ENCODE measurements at places on chromosomes 3 and 15.

DNA sequence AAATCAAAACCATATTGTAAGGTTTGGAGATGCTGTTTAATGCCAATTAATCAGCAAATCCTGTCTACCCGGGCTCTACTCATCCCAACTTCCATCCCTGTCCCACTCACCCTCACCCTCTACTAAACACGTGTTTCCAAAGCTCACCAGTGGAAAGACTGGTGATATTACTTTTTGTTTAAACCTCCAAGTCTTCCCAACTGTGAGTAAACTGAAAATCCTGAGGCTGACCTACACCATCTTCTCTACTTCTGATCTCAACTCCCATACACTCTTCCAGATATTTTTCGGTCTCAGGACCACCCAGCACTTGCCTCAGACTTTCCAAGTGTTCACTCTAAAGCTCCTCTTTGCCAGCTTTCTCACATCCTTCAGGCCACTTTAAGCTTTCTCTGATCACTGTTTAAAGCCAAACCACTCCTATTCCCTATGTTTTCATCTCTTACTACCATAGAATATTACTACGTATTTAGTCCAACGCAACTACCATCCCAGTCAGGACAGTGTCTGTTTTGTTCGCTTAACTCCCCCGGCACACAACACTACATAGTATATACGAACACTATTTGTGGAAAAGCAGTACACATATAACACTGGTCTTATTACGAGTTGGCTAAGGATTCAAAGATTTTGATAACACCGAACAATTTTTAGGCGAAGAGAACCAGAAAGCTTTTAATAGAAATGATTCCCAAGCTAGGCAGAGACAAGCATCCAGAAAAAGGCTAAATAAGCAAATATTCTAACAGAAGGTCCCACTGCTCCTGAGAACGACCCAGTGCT lies 684 bp downstream of the RPL4 start:
- no peak for DNase-seq

GRCh38 chr3:49295489-49296058 lies 18.5 kb upstream of the C3orf62 start:
- DNase-seq: peak; percentile 76

DNA sequence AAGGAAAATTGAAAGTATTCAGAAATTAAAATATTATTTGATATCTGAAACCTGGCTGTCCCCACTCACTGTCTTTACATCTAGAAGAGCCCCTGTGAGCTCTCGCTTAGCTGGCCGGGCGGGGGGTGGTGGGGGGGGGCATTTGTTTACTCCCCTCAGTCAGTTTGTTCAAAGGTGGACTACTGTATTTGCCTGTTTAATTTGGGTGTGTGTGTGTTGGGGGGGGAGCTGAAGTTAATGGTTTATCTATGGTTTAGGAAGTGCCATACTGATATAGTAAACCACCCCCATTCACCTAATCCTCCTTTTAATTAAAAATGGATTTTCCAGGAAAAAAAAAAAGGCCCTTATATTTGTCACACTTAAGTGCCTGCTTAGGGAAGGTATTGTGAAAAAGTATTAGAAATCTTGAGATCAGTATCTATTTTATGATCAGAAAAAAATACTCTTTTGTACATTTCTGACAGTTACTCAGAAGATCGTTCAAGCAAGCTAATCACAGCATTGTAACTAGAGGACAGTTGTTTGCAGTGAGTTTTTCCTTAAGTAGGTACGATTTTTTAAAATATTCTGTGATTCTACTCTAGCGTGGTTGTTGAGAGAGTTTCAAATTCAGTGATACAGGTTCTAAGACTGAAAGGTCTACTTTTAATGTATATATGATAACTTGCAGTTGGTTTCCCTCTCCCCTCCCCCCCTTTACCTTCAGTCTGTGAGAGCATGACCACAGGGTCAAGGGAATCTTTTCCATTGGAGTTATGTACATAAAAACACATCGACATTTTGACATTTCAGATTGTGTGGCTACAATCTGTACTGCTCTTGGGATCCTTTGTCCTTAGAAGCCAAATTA lies 8.5 kb downstream of the NR2F2 start:
- no peak for DNase-seq

DNA sequence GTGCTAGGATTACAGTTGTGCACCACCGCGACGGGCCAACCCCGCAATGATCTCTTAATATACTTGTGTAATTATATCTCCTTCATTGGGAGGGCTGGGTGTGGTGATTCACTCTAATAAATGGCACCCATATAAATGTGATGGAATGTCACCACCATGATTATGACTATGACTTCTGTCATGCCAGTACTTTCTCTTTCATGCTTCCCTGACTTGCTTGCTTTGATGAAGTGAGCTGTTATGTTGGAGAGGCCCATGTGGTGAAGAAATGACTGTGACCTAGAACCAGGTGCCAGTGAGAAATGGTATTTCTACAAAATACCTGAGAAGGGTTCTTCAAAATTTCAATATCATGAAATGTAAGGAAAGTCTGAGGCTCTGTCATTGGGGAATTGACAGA lies 24.4 kb upstream of the TP63 start:
- no peak for DNase-seq

GRCh38 chr3:100164743-100165142 lies 50.4 kb upstream of the FILIP1L start:
- no peak for DNase-seq

DNA sequence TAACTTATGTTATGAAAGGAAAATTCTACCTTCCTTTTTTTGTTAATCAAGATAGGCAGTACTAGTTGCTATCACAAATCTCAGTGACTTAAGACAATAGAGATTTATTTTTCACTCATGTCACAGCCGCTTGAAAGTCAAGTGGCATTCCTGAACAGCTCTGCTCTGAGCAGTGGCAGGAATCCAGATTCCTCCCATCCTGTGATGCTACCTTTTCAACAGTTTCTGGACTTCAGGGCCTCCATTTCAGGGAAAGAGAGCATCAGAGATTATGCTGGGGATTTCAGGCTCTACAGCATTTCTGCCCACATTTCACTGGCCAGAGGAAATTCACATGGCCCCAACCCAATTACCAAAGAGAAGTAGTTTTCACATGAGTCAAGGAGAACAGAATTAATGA lies 83.4 kb downstream of the IL1RAP start:
- no peak for DNase-seq

- peak; percentile 17 for DNase-seq
Measured at GRCh38 chr3:134364936-134365765, 9.1 kb downstream of the AMOTL2 start.

Data from hematopoietic multipotent progenitor cell treated with erythropoietin and hydrocortisone succinate and interleukin-3 and kit ligand, for 4 days (in vitro differentiated cells).